ENCODE measurements at places on chromosomes 13 and 19.

DNA sequence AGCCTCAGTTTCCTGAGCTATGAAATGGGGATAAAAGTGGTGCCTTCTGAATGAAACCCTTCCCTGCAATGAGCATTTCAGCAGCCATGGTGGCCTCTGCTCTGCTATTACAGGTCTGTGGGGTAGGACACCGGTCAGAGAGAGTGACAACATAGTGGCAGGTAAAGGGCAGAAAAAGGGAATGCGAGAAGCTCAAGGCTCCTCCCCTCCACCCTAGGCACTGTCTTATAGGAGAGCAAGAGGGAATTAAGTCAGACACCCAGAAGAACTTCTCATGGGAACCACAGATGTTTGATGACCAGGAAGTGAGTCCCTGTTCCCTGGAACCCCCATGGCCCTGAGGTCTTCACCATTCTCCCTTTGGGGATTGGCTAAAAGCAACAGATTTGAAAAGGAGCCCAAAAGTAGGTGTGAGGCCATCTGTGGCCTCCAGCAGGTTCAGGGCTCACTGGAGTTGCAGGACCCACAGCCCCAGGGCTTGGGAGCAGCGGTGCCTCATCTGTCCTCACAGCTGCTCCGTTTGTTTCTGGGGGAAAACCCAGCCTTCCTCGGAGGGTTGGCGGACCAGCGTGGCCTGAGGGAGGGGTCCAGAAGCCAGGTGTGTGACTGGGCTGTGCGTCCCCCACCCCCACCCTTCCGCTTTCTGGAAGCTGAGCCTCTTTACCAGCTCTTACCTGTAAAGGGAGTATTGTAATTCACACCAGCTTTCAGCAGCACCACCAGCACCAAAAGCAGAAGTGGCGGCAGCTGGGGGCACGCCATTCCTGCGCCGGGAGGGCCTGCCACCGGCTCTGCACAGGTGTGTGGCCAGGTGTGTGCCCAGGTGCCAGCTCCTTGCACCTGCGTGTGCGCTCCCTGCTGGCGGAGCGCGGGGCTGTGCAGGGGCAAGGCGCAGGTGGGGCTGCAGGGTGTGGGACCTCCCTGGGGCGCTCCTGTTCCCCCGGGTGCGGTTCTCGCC lies 19.4 kb downstream of the IQCN start:
- DNase-seq = no peak

GRCh38 chr19:1421218-1421957 lies 14.0 kb downstream of the DAZAP1 start:
- DNase-seq = no peak

DNA sequence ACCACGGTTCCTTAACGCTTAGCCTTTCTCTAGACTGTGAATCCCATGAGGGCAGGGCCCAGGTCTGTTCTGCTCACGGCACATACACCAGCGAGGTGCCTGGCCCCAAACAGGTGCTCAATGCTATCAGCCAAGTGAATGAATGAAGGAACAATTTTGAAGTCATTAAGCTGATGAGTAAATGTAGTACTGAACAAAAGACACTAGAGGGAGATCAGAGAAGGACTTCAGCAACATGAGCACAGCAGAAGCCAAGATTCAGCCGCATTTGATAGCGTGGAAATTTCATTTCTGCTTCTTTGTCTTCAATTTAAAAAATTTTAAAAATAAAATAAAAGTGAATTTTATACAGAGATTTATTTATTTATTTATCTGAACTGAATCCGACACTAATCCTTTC lies 20.1 kb upstream of the MYO16 start:
- DNase-seq = peak; percentile 15

DNA sequence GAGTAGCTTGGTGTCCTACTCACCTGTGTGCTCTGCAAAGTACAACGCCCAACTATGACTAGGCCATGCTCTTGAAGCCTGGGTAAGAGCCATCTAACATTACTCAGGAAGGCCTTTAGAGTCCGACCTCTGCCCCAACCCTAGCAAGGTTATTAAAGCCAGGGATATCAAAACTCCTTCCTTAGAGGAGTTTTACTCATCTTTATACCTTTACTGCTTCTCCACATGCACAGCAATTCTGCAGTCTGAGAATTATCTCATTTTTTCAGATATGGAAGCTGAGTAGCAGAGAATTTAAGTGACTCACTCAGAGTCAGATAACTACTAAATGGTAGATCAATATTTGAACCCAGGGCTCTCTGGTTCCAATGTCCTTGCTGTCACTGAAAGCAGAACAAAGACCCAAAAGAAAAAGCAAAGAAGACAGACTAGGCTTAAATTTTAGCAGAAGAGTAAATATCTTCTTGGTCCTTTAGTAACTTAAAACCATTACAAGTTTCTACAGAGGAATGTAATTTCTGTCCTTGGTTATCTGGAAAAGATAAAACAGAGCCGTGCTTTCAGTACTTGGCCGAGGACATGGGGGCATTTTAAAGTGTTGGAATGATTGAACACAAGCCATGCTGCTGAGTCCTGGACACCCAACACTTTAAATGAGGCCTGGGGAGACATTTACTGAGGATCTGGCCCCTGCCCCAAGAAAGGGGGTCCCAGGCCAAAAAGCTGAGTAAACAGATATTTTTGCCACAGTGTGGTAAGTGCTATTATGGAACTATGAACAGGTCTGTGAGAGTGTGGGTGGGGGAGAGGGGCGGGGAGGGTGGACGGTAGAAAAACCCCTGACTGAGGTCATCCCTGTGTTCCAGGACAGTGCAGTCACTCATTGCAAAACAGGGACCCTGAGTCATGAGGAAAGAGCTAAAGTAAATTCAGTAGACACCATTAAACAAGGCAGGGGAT lies 18.4 kb upstream of the KPNA3 start:
- peak; percentile 75 for DNase-seq

DNA sequence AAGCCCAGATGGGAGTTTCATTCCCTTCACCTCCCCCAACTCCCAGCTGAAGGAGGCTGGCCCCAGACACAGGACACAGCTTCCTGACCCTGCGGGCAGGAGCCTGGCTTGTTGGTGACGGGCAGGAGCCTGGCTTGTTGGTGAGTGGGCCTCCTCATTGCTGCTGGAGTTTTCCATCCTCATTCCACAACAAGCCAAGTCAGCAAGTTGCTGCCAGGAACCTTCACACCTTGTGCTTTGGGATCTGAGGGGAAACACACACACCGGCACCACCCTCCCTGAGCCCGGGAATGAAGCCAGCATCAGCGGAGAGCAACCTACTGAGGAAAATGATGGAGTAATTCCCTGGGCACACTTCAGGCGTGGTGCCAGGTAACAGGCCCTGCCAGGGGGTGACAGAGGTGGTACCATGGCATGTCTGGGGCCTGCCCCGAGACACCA lies 74.9 kb downstream of the ALOX5AP start:
- DNase-seq = no peak
